ENCODE measurements at places on chromosomes 2 and 18.

DNA sequence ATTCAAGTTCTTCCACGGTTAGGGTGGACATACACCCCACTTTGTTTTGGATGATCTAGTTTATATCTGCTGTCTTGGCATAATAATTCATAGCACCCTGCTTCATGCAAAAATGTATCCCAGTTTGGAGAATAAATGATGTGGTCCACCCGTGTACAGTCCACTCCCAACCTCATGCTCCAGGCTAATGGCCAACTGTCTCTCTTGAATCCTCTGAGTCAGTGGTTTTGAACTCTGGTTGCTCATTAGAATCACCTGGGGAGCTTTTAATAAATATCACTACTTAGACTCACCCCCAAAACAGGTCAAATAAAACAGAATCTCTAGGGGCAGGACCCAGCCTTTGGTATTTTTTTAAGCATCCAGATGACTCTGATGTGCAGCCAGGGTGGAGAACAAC is 78.5 kb downstream of the SDC1 start:
- DNase-seq, result no peak

DNA sequence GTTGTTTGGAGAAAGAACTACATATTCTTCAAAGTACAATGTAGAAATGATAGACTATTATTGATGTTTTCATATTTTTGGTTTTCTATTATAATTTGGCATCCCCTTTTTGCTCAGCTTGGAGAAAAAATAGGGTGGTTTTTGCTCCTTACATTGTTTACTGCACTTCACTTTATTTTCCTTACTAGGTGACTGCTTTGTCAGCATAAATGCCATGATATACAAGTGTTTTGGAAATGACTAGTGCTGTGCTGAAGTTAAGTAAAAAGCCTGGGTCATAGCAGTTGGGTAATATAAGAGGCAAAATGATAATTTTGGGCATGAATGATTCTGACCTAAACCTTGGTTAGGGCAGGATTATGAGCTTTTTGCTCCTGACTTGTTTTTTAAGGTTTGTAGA is 250.9 kb downstream of the KCNS3 start:
- no peak for DNase-seq

GRCh38 chr18:57539702-57540101 is 46.8 kb downstream of the FECH start:
- no peak for DNase-seq

DNA sequence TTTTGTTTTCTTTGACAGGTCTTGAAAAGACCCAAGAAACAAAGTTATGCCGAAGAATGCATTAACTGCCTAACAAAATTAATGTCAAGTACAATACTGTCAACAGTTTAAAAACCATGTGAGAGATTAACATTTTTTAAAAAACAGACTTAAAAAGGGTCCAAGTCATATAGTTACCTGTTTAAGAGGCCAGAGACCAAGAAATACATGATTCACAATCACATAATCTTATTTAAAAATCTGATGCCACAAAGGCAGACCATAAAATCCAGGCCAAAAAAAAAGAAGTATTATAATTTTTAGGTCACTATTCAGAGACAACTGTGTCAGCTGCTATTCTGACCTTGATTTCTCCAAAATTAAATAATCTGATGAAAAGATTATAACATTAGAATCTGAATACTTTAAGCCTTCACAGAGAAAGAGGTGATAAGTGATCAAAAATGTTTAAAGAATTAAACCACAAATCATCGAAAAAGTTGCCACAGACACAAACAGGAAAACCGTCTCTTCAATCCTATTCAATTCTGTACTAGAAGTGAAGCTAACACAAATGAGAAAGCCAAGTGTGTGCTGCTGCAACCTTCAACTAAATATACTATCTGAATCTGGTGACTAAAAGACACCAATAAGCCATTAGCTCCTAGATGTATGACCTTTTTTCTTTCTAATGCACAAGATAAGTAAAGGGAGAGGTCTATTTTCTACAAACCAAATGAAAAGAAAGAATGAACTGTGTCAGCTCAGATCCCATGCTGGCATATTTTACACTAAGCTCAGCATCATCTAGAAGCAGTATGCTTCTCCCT is 286.0 kb downstream of the ZEB2 start:
- DNase-seq, result no peak

DNA sequence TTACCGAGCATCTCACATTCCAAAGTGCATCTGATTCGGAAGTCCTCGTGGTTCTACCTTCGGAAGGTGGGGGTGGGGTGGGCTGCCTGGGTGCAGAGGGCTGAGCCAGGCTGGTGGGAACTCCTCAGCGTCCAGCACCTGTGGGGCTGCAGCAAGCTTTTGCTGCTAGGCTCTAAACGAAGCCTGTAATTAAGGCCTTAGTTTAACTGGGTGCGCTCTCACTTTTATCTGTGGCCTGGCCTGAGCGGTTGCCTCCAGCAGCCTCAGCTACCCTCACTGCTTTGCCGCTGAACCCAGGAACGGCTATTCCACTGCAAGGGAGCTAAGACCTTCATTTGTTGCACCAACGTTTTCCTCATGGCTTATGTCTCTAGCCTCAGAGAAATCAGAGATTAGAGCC is 48.4 kb downstream of the TMEM17 start:
- no peak for DNase-seq

- DNase-seq, result no peak
These were observed 48.6 kb downstream of the LINC00305 start for GRCh38 chr18:64100116-64100922.

DNA sequence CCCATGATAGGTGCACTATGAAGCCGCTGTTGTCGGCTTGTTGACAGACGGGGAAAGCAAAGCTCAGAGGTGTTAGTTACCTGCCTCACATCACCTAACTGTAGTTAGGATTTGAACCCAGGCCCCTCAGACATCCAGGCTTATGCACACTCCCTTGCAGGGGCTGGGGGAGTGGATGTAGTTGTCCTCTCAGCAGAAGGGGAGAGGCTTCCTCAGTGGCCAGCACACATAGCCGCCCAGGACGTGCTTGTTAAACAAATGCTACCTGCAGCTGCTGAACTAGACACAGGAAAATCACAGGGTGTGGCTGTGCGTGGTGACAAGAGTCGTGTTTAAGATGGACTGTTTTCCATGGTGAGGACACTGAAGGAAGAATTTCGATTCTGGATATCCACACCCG is 39.2 kb downstream of the GREB1 start:
- DNase-seq, result no peak

DNA sequence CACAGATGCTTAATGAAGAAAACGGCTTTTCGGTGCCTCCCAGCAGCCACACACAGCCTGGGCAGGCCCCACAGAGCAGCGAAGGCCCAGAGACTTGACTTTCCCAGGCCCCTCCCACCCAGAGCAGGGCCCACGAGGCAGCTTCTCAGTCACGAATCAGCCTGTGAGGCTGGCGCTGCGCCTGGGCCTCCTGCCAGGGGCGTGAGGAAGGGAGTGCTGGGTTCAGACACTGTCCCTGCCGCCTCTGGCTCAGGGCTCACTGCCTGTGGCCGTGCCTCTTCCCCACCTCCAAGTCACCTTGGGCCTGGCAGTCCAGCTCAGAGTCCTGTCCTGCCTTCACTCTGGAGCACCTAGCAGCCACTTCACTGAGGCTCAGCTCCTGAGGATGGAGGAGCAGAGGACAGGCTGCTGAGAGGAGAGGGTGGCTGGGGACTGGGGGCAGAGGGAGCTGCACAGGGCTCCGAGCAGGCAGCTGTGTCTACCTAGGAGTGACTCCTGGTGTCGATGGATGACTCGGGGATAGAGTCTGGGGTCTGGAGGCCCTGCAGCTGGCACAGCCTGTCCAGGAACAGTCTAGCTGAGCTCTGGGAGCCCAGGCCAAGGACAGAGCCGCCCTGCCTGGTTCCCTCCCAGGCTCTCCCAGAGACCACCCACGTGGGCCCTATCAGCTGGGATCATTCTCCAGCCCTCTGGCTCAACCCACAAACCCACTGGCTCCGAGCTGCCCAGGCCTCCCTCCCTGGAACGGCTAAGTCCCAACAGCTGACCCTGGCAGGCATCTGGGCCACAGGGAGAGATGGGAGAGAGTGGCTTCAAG is 36.4 kb upstream of the FOSL2 start:
- DNase-seq, result no peak

- no peak for DNase-seq
These were observed 1.6 kb downstream of the SCN3A start for GRCh38 chr2:165202239-165202638.

DNA sequence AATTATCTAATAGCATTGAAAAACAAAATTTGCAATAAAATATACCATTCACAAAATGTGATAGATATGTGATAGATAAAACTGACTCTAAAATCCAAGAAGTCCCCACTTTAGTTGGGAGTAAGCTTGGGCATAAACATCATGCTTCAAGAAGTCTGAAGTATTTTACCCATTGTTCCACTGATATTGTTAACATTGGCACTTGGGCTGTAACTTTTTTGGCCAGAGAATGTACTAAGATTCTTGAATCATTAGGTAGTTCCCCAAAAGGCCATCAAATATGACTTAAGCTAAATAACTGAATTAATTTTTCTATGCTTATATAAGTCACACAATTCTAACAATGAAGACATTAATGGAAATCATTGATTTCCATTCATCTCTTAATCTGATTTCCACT is 413.6 kb downstream of the CDH2 start:
- DNase-seq, result no peak

DNA sequence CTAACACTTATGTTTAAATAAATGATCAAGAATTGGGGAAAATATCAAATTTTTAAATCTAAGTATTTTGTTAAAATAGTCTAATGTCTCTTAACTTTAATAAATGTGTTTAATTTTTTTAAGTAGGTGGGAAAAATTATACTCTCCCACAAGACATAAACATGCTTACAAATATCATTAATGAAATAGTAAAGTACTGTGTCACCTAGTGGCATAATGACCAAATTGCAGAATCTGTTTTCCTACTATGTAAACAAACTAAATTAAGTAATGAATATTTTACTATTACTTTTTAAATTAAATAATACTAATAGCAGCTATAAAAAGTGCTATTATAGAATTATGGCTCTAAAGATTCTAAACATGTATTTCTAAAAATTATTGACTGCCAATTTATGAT is 52.0 kb upstream of the CHAC2 start:
- no peak for DNase-seq

All from stimulated activated CD8-positive, alpha-beta memory T cell treated with anti-CD3 and anti-CD28 coated beads, Interleukin-7, amount 100 ng/mL, for 24 hours (primary cell).